ENCODE measurements at places on chromosomes 4 and X. TPM values are rescaled to one million over a fixed set of nuclear protein-coding genes. Genes with fewer than 3 reads are reported as not detected.
A peak's percentile ranks its signal among the peaks of the same experiment; 100 is the strongest.

DNA sequence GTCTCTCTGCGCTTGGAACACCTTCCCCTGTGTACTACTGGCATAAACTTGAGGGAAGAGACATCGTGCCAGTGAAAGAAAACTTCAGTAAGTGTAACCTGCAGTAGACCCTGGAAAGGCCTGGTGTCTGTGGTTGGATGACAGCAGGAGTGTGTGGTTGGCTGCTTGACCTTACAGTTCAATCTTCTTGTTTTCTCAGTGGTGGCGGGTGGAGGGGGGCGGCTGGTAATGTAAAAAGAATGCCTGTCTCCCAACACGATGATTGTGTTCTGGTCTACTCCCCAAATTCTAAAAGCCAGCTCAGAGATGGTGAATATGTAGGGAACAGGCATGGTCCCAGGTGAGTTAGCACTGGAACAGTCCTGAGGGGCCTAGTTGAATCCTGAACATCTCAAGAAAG lies 18.6 kb downstream of the PSMD10 start:
- no peak overlapping the region for H3K4me3 ChIP-seq
- H3K27ac ChIP-seq, result no peak overlapping the region
- no peak for DNase-seq
- no peaks in the 10 kb centered on the region for H3K36me3 ChIP-seq
- no peaks in the 10 kb centered on the region for H3K27me3 ChIP-seq

DNA sequence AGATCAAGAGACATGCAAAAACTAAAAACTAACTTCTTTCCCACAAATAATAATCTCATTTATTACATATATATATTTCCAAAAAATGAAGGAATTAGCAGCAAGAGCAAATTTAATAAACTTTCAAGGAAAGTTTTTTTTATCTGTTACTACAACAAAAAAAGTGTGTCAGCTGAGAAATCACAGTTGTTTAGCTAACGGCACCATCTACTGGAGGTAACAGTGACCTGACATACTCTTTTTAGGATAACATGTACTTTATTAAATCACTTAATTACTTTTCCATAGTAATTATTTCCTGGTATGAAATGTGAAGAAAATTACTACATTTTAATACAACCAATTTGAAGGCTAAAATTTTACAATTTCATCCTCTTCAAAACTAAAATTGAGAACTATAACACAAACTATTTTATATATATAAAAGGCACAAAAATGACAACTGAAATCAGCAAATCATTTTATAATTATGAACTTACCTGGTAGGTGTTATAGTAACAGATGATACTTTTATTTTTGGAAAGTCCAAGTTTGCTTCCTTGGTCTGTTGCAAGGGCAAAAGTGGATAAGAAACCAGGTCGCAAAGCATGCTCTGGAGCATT lies 9.1 kb downstream of the LAMTOR3 start:
- H3K27ac ChIP-seq, result peak overlapping the region; percentile 2
- no peaks in the 10 kb centered on the region for H3K4me1 ChIP-seq
- no peaks in the 10 kb centered on the region for H3K27me3 ChIP-seq
- H3K36me3 ChIP-seq, result no peaks in the 10 kb centered on the region

- H3K27ac ChIP-seq, result no peak overlapping the region
- no peak for DNase-seq
These were observed 19.7 kb upstream of the PNPLA4 start for GRCh38 chrX:7946960-7947359.

DNA sequence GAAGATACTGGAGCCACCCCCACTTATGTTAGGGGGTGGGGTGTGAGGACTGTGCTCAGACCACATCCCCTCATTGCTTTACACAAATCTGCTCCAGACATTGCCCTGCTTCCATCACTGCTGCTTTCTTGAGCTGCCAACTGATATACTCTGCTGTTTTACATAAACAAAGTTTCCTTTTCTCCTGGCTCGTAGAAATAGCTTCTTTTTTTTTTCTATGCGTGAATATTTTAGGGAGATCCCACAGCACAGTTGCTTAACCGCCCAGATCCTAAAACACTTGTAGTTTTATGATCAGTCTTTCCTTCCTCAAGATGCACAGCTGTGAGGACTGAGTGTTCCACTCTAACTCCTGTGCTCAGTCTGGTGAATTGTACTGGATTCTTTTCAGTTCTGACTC lies 768.4 kb downstream of the PCDH18 start:
- no peak overlapping the region for H3K4me3 ChIP-seq
- no peaks in the 10 kb centered on the region for H3K36me3 ChIP-seq
- H3K4me1 ChIP-seq, result no peaks in the 10 kb centered on the region

- no peak for DNase-seq
- H3K27ac ChIP-seq, result no peak overlapping the region
- H3K36me3 ChIP-seq, result no peaks in the 10 kb centered on the region
- H3K4me3 ChIP-seq, result no peak overlapping the region
- H3K27me3 ChIP-seq, result no peaks in the 10 kb centered on the region
- H3K4me1 ChIP-seq, result no peaks in the 10 kb centered on the region
These were observed 999.0 kb upstream of the ADGRL3 start for GRCh38 chr4:60201052-60201673.

DNA sequence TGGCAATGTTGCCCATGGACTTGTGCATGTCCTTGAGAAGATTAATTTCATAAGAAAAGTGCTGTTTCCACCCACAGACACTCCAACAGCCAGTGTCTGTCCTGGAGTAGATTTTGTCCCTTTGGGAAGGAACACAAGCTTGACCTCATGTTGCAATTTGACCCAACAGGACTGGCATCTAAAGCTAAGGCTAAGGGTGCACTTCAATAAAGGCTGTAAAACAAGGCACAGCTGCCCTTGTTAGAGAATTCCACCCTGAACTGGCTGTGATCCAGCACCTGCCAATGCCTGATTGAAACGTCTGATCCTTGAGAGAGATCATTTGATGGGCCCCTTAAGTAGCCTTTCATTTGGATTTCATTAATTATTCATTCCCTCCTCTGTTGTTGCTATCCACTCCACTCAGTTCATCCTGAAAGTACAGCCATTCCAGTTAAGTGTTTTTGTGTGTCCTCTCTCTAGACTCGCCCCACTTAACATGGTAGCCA lies 56.2 kb downstream of the CD99L2 start:
- H3K4me1 ChIP-seq, result no peaks in the 10 kb centered on the region
- H3K27me3 ChIP-seq, result no peaks in the 10 kb centered on the region
- DNase-seq, result no peak
- H3K4me3 ChIP-seq, result no peak overlapping the region
- H3K27ac ChIP-seq, result no peak overlapping the region
- H3K36me3 ChIP-seq, result no peaks in the 10 kb centered on the region

- no peak overlapping the region for H3K27ac ChIP-seq
- DNase-seq, result no peak
- H3K36me3 ChIP-seq, result no peaks in the 10 kb centered on the region
- no peak overlapping the region for H3K4me3 ChIP-seq
- H3K27me3 ChIP-seq, result no peaks in the 10 kb centered on the region
These were observed 11.2 kb upstream of the MED14 start for GRCh38 chrX:40746521-40746920.

- H3K4me1 ChIP-seq, result peaks cover 3% of the 10 kb centered on the region
- no peaks in the 10 kb centered on the region for H3K27me3 ChIP-seq
- DNase-seq, result no peak
- H3K36me3 ChIP-seq, result no peaks in the 10 kb centered on the region
These were observed 1.3 kb upstream of the EOLA2 start for GRCh38 chrX:149939655-149939904.

DNA sequence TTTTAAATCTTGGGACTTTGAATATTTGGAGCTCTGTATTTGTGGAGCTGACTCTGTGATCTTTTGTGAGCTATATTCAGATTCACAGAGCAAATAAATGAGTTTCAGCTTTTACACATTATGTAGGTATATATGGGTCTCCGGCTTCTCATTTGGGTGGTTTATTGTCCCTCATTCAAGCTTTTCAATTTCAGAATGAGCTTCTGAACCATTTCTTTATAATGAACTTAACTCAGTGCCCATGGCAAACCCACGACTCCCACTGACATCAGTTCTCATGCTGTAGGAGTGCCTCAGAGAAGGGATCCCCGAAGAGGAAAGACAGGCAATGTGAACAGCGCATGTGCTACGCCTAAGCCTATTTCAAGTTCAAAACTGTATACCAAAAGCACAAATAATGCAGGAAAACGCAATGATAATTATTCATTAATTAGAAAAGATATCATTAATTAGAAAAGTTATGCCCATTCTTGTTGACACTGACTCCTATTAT lies 156.6 kb downstream of the DCTD start:
- H3K27ac ChIP-seq, result no peak overlapping the region
- H3K4me3 ChIP-seq, result no peak overlapping the region
- no peaks in the 10 kb centered on the region for H3K36me3 ChIP-seq
- H3K27me3 ChIP-seq, result no peaks in the 10 kb centered on the region
- no peaks in the 10 kb centered on the region for H3K4me1 ChIP-seq
- DNase-seq, result no peak

DNA sequence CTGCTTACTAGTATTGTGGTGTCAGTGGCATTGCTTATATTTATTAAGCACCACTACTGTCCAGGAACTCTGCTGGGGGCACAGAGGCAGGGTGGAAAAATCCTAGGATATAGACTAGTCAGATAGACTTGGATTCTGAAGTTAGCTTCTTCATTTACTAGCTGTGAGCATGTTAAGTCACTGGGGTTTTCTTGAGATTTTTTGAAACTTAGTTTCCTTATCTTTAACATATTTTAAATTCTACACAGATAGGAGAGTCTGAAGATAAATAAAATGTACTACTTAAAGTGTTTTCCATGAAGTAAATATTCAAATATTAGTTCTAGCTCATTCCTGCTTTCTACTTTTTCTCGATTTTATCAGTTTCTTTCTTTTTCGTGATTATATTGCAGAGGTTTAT lies 196.9 kb upstream of the GRID2 start:
- DNase-seq, result no peak
- H3K4me3 ChIP-seq, result no peak overlapping the region
- H3K4me1 ChIP-seq, result no peaks in the 10 kb centered on the region
- H3K27ac ChIP-seq, result no peak overlapping the region

DNA sequence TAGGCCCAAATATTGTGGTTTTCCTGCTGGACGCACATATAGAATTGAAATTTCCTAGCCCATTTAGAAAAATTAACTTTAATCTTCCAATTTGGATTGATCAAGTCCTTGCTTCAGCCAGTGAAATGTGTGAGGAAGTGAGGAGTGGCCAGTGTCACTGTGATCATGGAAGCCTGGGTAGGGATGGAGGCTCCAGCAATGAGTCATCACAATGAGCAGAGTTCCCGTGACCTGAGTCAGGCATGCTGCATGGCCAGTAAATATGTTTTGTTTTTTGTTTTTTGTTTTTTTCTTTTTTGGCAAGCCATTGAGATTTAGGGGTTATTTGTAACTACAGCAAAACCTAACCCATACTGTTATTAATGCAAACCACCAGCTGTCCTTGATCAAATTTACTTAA lies 52.1 kb downstream of the IDS start:
- H3K4me1 ChIP-seq, result no peaks in the 10 kb centered on the region
- no peaks in the 10 kb centered on the region for H3K27me3 ChIP-seq
- H3K4me3 ChIP-seq, result no peak overlapping the region
- H3K36me3 ChIP-seq, result no peaks in the 10 kb centered on the region

DNA sequence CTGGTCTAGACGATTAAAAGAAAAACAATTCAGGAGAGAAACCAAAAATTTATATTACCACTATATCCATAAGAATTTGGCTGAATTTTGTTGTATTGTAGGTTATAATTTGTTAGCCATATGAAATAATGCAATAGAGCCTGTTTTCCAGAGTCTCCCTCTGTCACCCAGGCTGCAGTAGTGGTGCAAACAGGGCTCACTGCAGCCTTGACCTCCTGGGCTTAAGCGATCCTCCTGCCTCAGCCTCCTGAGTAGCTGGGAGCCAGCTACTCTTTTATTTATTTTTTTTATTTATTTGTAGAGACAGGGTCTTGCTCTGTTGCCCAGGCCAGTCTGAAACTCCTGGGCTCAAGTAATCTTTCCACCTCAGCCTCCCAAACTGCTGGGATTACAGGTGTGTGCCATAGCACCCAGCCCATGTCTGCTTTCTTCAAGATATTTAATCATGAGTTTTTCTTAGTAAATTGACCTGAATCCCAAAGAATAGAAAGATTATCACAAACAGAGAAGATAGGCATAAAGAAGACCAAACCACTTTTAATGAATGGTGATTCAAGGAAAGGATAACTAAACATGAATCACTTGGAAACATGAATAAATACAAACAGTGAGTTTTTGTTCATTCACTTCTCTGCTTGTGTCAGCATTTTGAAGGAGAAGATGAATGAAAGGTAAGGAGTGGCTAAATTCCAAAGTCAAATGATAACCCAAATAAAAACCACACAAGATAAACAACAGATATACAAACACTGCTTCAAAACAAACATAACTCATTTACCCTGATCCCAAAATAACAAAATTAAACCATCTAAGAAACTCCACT lies 82.1 kb downstream of the PPP3CA start:
- peaks cover 2% of the 10 kb centered on the region for H3K4me1 ChIP-seq
- H3K27me3 ChIP-seq, result no peaks in the 10 kb centered on the region
- DNase-seq, result no peak
- H3K27ac ChIP-seq, result no peak overlapping the region
- no peaks in the 10 kb centered on the region for H3K36me3 ChIP-seq

DNA sequence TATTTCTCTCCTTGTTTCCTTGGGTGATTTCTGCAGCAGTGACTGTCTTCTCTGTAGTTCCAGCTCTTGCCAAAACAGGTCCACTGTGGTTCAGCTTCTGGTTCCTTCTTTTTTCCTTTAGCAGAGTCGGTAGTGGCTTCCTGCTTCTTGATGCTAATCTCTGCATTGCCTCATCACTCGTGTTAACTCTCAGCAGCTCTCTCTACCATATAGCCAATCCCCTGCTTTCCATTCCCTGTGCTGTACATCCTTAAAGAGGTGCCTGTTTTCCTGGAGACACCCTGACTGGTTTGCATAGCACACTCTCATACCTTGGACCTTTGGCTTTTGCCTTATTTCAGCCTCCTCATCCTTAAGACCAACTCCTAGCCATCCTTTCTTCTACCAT lies 191.2 kb upstream of the LNX1 start:
- DNase-seq, result no peak
- no peak overlapping the region for H3K4me3 ChIP-seq
- no peaks in the 10 kb centered on the region for H3K27me3 ChIP-seq
- H3K4me1 ChIP-seq, result no peaks in the 10 kb centered on the region

GRCh38 chrX:72465889-72466288 lies 106.8 kb downstream of the HDAC8 start:
- H3K4me3 ChIP-seq, result no peak overlapping the region
- H3K27me3 ChIP-seq, result no peaks in the 10 kb centered on the region
- no peak for DNase-seq
- H3K36me3 ChIP-seq, result no peaks in the 10 kb centered on the region
- no peaks in the 10 kb centered on the region for H3K4me1 ChIP-seq

SPATA18 gene
- 8.1 TPM for total RNA-seq

CT45A5 gene
- not detected for total RNA-seq

ZNF275 gene
- 16.5 TPM for total RNA-seq

GPRASP1 gene
- total RNA-seq, result 18.7 TPM

PHOX2B gene
- not detected for total RNA-seq

VEGFD gene
- not detected for total RNA-seq

SOX3 gene
- not detected for total RNA-seq

WDR17 gene
- total RNA-seq, result 7.2 TPM

DDX53 gene
- not detected for total RNA-seq

LUZP4 gene
- total RNA-seq, result not detected

Data from uterus (tissue), 4 donors.